Hippocampal formation (tissue), 2 donors: ENCODE measurements at places on chromosomes 5 and 9.
A peak's percentile ranks its signal among the peaks of the same experiment; 100 is the strongest.

- DNase-seq, result no peak
Observed at GRCh38 chr5:115184770-115185169, 15.1 kb upstream of the TRIM36 start.

- DNase-seq, result no peak
Observed at GRCh38 chr5:138849439-138849838, 25.7 kb downstream of the LRRTM2 start.

DNA sequence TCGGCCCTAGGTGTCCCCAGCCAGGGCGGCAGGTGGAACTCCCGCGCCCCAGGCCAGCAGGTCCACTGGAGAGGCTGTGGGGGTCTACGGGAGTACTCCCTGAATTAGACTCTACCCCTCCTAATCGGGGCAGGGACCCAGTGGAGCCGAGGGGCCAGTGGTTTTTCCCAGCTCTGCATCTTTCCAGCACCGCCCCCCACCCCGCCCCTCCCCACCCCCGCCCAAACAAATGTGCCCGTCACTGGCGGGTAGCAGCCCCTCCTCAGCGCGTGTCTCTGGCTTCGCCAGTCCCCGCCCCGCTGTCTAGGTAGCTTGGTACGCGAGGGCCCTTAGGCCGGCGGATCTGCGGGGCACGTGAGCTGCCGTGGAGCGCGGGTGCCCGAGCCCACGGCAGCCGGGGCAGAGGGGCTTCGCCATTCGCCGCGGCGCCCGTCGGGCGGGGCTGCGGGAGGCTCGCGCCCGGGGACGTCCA, 7.0 kb downstream of the UNC5A start:
- no peak for DNase-seq

DNA sequence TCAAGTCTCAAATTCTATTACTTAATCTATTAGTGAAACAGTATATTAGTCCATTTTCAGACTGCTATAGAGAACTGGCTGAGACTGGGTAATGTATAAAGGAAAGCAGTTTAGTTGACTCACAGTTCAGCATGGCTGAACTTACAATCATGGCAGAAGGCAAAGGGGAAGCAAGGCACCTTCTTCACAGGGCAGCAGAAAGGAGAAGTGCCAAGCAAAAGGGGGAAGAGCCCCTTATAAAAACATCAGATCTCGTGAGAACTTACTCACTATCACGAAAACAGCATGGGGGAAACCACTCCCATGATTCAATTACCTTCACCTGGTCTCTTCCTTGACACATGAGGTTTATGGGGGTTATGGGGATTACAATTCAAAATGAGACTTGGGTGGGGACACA, 67.9 kb upstream of the CHSY3 start:
- no peak for DNase-seq

DNA sequence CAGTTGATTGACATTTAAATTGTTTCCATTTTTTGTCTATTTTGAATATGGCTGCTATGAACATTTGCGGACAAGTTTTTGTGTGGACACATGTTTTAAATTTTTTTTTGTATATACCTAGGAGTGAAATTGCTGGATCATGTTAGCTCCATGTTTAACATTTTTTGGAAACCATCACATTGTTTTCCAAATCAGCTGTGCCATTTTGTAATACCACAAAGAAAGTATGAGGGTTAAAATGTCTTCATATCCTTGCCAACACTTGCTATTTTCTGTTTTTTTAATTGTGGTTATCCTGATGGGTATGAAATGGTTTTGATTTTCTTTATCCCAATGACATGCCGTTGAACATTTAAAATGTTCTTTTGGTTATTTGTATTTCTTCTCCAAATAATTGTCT, 52.1 kb downstream of the CARTPT start:
- DNase-seq, result no peak

- DNase-seq, result peak; percentile 54
Observed at GRCh38 chr5:134526483-134527155, 1.1 kb downstream of the JADE2 start.

GRCh38 chr5:111472579-111472978, 39.8 kb downstream of the STARD4 start:
- no peak for DNase-seq

GRCh38 chr9:110968096-110968495, 70.2 kb downstream of the LPAR1 start:
- DNase-seq, result no peak

DNA sequence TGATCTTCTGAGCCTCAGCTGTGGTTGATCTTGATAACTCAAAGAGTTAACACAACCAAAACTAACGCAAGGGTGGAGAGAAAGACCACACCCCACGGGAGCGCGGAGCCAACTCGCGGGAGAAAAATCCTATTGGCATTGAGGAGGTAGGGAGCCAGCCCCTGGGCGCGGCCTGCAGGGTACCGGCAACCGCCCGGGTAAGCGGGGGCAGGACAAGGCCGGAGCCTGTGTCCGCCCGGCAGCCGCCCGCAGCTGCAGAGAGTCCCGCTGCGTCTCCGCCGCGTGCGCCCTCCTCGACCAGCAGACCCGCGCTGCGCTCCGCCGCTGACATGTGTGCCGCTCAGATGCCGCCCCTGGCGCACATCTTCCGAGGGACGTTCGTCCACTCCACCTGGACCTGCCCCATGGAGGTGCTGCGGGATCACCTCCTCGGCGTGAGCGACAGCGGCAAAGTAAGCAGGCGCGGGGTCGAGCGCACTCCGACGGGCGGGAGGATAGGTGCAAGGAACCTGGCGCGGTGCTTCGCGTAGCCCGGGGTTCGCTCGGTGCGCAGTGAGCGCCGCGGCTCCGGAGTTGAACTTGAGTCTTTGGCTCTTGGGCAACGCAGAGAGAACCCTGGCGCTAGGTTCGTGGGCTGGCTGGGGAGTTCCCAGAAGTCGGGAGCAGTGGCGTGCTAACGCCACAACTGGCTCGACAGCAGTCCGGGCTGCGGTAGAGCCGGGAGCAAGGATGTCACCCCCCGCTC, at the start of gene GDA:
GDA (plus strand) TSS at position 210 of the 745 bp plus-strand sequence; CDS start at position 330, 120 bp downstream.
- no peak for DNase-seq

DNA sequence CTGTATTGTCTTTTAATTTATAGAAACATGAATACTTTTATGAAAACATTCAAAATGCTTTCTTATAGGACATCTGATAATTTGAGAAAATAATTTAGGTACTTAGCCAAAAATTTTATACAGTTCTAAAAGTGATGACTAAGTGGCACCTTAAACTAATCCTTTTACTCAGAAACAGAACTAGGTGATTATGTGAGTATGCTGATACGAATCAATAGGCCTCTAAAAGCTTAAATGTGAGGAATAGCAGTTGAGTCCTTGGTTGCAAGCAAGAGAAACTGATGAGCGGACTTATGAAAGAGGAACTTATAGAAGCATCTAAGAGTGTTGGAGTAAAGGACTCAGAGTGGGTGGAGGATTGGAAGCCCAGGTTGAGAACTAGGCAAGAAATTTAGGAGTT, 26.4 kb downstream of the ANXA1 start:
- no peak for DNase-seq

GRCh38 chr5:16482891-16483290, 17.3 kb upstream of the ZNF622 start:
- DNase-seq, result no peak

- no peak for DNase-seq
Observed at GRCh38 chr5:136308212-136308795, 57.0 kb downstream of the TRPC7 start.

- DNase-seq, result no peak
Observed at GRCh38 chr5:66933066-66933465, 263.5 kb downstream of the CD180 start.

DNA sequence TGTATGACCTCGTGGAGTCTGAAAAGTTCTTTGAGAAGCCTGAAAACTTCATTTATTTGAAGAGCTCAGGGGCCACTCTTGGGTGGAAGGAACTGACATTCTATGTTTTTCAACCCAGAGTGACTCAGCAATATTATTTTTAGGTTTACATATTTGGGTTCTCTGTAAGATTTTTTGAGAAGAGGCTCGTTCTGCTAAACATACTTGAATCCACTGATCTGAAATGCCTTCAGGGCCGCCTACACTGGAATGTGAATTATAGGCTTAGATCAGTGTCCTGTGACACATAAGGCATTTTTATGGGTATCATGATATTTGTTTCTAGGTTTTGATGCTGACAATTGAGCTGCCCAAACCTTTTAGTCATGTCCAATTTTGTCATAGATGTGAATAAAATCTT, 86.2 kb downstream of the PSAT1 start:
- DNase-seq, result no peak

GRCh38 chr9:32877639-32878217, 94.4 kb downstream of the TMEM215 start:
- no peak for DNase-seq

DNA sequence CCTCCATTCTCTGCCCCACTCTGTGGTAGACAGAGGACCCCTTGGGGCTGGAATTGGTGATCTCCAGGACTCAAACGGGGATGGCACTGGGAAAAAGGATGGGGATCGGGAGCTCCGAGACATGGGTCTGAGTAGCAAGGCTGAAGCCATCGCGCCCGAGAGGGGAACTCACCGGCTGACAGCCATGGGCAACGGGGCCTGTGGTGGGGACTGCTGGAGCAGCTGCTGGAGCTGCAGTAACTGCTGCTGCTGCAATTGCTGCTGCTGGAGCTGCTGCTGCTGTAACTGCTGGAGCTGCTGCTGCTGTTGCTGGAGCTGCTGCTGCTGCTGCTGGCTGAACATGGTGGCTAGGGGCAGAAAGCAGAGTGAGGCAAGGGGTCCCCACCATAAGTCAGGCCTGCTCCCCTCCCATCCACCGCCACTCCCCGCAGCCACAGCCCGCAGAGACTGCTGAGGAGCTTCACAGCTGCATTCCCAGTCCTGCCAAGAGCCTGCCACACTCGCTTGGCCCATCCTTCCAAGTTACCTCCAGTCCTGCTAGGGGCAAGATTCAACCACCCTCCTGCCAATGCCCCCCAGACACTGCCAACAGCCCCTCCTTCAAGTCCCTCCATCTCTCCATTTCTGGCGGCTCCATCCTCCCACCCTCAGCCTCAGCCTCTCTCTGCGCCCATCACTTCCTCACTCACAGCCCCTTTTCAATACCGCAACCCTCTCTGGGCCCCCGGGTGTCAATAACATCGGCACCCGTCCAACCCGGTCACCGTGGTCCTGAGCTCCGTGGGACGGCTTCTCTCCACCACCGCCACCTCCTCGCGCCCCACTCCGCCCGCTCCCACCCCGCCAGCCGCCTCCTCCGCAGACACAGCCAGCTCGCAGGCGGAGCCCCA, 611 bp downstream of the CIZ1 start:
- no peak for DNase-seq

- DNase-seq, result no peak
Observed at GRCh38 chr5:168948746-168949145, 352.2 kb downstream of the SLIT3 start.

DNA sequence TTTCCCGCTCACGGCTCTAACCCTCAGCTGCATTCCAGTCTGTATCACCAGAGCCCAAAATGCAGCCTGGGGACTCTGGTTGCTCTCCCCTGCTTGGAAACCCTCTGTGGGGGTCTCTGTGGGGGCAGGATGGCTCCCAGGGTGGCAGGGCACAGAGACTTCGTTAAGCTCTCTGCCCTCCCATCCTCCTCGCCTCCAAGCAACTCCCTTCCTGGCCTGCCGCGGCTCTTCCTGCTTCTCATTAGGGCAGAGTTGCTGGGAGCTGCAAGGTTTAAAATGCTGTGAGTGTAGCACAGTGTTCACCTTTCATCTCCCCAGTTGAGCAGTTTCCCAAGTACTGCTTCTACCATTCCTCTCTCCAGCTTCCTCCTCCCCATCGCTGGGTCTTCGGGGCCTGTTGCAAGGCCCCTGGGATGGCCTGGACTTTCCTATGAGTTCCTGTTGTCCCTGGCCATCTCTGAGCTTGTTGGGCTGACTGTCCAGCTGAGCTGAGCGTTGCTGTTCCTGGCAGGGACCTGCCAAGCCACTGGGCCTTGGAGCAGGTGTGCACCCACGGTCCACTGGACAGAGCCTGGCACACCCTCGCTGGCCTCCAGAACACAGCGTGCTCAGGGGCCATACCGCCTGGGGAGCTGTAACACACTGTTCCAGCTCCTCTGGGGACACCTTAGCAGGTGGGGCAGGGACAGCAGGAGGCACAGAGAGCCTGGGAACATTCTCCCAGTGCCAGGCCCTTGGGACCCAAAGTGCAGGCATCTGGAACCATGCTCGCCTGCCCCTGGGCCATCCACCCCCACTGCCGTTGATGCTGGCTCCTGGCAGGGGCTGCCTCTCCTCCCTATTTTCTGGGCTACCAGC, 188.4 kb downstream of the C9orf50 start:
- no peak for DNase-seq

- DNase-seq, result no peak
Observed at GRCh38 chr5:167557359-167557758, 734.1 kb upstream of the WWC1 start.
